ENCODE measurements at places on chromosomes 5 and 9. TPM values are rescaled to one million over a fixed set of nuclear protein-coding genes. Genes with fewer than 3 reads are reported as not detected.

DNA sequence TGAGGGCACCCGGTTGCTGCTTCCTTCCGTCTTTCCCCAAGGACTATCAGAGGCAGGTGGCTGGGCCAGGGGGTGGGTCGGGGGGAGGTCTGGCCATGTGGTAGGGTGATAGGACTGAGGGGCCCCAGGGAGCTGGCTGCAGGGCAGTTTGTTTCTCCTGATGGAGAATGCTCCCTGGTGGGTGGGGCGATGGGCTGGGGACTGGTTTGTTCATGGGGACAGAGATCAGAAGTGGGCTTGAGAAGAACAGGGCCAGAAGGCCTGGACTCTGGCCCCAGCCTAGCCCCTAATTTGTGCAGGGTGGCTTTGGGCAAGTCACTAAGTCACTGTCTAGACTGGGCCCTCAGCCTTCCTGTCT is 117.4 kb downstream of the RGS3 start:
- peaks cover 12% of the 10 kb centered on the region for H3K36me3 ChIP-seq
- H3K27me3 ChIP-seq = no peaks in the 10 kb centered on the region
- peak overlapping the region; percentile 47 for H3K4me3 ChIP-seq
- H3K27ac ChIP-seq = peak overlapping the region; percentile 69
- H3K4me1 ChIP-seq = peaks cover 65% of the 10 kb centered on the region

- no peak for DNase-seq
- H3K27me3 ChIP-seq = no peaks in the 10 kb centered on the region
- H3K27ac ChIP-seq = no peak overlapping the region
- H3K36me3 ChIP-seq = peaks cover 17% of the 10 kb centered on the region
- H3K4me3 ChIP-seq = no peak overlapping the region
These were observed 2.8 kb upstream of the CMYA5 start for GRCh38 chr5:79686799-79687198.

DNA sequence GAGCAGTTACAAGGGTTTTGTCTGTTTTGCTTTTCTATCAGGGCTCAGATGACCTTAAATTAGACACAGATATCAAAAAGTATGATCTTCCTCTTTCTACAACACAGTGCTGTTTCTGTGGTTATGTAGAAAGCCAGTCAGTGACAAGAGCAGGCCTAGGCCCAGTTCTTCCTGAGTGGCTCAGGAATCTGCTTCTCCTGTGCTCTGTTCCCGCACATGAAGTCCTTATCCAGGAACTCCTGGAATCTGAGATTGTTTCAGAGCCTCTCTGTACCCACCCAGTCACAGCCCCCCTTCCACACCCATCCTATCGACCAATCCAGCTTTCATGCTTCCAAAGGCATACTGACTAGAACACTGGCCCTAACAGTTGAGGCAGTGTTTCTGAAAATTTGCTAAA is 40.4 kb upstream of the SMU1 start:
- peaks cover 20% of the 10 kb centered on the region for H3K4me1 ChIP-seq
- H3K36me3 ChIP-seq = peaks cover 60% of the 10 kb centered on the region

DNA sequence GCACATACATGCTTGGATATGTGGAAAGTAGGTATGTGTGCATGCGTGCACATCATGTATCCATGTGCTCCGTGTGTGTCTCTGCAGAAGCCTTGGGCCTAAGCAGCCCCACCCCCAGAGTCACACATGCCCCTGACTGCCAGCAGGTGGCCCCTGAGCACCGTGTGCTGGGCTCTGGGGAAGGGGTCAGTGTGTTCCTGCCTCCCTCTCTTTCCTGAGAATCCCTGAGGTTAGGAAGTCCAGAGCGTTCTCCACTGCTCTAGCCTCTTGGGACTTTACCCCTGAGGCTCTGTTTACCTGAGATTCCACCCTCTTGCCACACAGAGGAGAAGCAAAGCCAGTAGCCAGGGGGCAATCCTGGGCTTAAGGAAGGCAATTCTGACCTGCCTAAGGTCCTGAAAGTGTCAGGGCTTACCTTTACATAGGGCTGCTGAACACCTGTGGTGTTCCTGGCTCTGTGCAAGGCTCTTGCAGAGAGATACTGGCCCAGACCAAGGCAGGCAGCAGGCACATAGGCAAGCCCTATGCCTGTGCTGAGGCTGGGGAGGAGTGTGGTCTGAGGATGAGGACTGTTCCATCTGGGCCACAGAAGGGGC is 207.3 kb downstream of the TMEM38B start:
- no peaks in the 10 kb centered on the region for H3K27me3 ChIP-seq
- H3K4me1 ChIP-seq = no peaks in the 10 kb centered on the region
- H3K27ac ChIP-seq = no peak overlapping the region

- no peaks in the 10 kb centered on the region for H3K27me3 ChIP-seq
- H3K27ac ChIP-seq = no peak overlapping the region
- DNase-seq = no peak
- no peaks in the 10 kb centered on the region for H3K4me1 ChIP-seq
- H3K4me3 ChIP-seq = no peak overlapping the region
- H3K36me3 ChIP-seq = no peaks in the 10 kb centered on the region
These were observed 650.3 kb downstream of the CCDC171 start for GRCh38 chr9:16202914-16203728.

DNA sequence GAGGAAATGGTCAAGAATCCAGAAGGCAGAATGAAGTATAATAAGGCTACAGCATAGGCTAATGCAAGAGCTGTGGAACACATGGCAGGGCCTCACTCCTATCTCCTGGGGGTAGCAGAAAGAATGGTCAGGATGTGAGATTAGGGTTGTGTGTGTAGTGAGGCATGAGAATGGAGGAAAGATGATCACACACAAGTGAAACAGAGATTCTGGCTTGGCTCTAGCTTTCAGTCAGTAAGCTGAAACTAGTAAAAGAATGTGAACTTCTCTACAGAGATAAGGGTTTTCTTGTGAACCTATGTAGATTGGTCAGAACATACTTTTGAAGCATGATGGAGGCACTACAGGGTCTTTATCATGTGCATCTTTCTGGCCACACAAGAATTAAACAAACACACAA is 298.8 kb downstream of the ASTN2 start:
- no peaks in the 10 kb centered on the region for H3K36me3 ChIP-seq
- DNase-seq = no peak
- no peaks in the 10 kb centered on the region for H3K4me1 ChIP-seq
- H3K27ac ChIP-seq = no peak overlapping the region

DNA sequence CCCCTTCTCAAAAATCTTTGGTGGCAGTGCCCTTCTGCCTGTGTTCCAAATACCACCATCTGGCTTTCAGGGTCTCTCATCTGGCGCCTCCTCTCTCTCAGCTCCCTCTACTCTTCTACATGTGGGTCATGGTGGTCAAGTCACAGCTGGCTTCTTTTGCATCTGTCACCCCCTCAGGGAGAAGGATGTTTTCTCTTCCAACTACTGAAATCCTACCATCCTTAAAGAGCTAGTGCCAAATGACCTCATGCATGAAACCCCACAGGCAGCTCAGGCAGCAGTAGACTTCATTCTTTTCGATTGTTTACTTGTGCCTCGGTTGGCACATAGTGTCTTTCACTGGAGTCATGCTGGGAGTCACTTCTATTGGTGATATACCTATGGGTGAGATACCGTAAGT is 219.2 kb downstream of the DCP2 start:
- no peaks in the 10 kb centered on the region for H3K27me3 ChIP-seq
- no peak for DNase-seq

DNA sequence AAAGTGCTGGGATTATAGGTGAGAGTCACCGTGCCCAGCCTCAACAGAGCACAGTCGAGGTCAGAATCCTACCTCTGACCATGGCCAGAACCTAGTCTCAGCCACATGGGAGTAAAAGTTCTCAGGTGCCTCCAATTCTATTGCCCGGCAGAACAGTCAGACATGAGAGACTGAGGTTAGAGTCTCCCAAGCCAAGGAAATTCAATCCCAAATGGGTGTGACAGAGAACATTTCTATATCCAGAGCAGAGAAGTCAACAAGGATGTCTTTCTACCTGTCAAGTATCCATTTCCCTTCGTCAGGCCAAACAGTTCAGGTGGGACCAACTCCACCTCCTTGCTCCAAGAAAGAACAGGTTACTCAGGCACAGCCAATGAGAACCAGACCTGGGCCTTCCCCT is 10.5 kb downstream of the ANXA6 start:
- no peak overlapping the region for H3K4me3 ChIP-seq
- no peak for DNase-seq
- no peaks in the 10 kb centered on the region for H3K27me3 ChIP-seq
- peaks cover 42% of the 10 kb centered on the region for H3K36me3 ChIP-seq
- peaks cover 100% of the 10 kb centered on the region for H3K4me1 ChIP-seq

DNA sequence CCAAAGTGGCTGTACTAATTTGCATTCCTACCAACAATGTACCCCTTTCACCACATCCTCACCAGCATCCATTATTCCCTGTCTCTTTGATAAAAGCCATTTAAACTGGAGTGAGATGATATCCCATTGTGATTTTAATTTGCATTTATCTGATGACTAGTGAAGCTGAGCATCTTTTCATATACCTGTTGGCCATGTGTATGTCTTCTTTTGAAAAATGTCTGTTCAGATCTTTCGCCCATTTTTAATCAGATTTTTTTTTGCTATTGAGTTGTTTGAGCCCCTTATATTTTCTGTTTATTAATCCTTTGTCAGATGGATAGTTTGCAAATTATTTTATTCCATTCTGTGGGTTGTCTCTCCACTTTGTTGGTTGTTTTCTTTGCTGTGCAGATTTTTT is 121.0 kb upstream of the LRRTM2 start:
- no peaks in the 10 kb centered on the region for H3K27me3 ChIP-seq
- H3K4me1 ChIP-seq = no peaks in the 10 kb centered on the region
- H3K27ac ChIP-seq = no peak overlapping the region
- DNase-seq = no peak
- H3K4me3 ChIP-seq = no peak overlapping the region

GRCh38 chr5:58648846-58649245 is 66.0 kb downstream of the RAB3C start:
- no peaks in the 10 kb centered on the region for H3K36me3 ChIP-seq
- no peak overlapping the region for H3K4me3 ChIP-seq
- H3K4me1 ChIP-seq = no peaks in the 10 kb centered on the region
- H3K27ac ChIP-seq = no peak overlapping the region
- DNase-seq = no peak

DNA sequence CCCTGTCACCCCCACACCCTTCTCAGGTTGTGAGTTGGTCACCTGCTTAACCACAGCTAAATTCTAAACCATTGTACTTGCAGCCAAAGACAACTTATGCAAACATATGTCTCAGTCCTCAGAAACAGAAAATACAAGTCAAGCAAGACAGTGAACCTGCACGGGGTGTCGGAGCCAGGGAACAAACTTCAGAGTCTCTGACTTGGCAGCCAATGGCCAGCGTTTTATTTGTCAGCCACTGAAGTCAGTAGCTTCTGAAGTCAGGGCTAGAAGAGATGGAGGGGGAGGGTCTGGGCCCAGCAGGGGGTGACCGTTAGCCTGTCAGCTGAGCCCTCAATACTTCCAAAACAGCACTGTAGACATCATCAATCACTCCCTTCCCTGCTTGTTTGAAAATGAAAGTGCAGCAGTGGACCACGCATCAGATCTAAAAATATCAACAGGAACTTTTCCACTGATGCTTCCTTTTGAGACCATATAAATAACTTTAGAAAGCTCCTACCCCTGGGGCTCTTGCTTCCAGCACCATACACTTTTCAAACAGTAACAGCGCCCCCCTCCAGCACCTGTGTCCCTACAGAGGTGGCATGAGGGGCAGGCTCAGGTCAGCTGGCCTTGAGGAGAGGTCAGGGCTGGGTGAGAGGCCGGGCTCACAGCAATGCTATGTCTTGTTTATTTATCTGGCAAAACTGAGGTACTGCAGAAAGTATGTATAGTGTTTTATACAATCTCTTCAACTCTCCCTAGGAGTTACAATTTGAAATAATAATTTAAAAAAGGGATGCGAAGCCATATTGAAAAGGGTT is 142.5 kb downstream of the ACER2 start:
- no peak overlapping the region for H3K27ac ChIP-seq
- H3K36me3 ChIP-seq = no peaks in the 10 kb centered on the region
- H3K27me3 ChIP-seq = no peaks in the 10 kb centered on the region
- DNase-seq = no peak
- H3K4me1 ChIP-seq = no peaks in the 10 kb centered on the region

DNA sequence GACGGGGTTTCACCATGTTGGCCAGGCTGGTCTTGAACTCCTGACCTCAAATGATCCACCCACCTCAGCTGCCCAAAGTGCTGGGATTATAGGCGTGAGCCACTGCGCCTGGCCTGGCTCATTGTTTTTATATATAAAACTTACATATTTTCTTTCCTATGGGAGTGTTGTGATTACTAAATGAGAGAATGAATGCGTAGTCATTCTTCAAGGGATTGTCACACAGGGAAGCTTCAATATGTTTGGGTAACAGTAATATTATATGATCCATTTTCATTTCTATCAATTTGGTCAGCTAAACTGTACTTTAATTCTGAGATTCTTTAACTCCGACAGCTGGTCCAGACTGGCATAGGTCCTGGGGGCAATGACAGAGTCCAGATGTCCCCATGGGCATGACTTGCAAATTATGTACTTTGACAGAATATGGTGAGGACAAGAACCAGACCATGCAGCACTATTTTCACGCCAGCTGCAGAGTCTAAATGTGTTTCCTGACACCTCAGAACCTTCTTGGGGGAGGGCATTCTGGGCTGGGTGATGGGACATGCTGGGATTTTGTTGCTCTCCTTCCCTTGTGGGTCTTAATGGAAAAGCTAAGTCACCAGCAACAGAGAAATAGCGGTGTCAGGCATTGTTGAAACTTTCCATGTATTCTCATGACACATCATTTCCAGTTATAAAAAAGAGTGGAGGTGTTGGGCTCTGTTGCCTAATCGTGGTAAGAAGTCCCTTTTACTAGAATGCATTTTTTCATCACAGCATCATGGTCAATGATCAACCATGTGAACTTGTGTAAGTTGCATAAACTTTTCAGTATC is 40.9 kb upstream of the TNC start:
- no peaks in the 10 kb centered on the region for H3K27me3 ChIP-seq
- no peaks in the 10 kb centered on the region for H3K36me3 ChIP-seq
- H3K27ac ChIP-seq = no peak overlapping the region
- H3K4me1 ChIP-seq = no peaks in the 10 kb centered on the region

DNA sequence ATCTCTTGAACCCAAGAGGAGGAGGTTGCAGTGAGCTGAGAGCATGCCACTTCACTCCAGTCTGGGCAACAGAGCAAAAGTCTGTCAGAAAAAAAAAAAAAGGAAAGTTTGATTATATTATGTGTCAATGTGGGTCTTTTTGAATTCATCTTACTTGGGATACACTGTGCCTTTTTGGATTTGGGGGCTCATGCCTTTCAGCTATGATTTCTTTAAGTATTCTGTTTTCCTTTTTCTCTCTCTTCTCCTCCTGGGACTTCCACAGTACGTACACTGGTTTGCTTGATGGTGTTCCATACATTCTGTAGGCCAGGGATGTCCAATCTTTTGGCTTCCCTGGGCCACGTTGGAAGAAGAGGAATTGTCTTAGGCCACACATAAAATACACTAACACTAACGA is 128.3 kb downstream of the DPYSL3 start:
- DNase-seq = no peak
- no peaks in the 10 kb centered on the region for H3K36me3 ChIP-seq

The NUTM2G gene
- not detected for total RNA-seq

The PCDHB10 gene
- total RNA-seq = not detected

The ADAMTS2 gene
- total RNA-seq = not detected

The NTRK2 gene
- total RNA-seq = 0.12 TPM

The CDH6 gene
- not detected for total RNA-seq

The PCSK5 gene
- total RNA-seq = 8.4 TPM

The SPINK7 gene
- total RNA-seq = not detected

Data from CD4-positive, alpha-beta memory T cell (primary cell).